Tongue (tissue), 3 donors: ENCODE measurements at places on chromosomes 5 and 9. TPM values are rescaled to one million over a fixed set of nuclear protein-coding genes. Genes with fewer than 3 reads are reported as not detected.

DNA sequence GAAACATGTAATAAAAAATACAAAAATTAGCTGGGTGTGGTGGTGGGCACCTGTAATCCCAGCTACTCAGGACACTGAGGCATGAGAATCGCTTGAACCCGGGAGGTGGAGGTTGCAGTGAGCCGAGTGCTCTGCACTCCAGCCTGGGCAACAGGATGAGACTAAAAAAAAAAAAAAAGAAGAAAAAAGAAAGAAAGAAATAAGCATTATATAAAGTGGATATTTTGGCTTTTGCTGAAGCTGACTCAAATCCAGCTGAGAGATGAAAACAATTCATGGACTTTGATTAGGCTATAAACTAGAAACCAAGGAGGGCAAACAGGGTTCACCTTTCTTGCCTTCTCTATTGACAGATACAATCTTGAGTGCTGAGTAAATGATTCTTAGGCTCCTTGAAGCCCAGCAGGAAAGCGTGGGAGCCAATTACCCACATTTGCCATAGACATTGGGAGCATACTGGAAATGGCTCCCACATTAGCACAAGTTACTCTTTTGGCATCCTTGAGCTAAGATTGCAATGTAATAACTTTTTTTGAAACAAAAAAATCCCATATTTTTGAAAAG is 2.4 kb upstream of the BTF3 start:
- no peak for DNase-seq

DNA sequence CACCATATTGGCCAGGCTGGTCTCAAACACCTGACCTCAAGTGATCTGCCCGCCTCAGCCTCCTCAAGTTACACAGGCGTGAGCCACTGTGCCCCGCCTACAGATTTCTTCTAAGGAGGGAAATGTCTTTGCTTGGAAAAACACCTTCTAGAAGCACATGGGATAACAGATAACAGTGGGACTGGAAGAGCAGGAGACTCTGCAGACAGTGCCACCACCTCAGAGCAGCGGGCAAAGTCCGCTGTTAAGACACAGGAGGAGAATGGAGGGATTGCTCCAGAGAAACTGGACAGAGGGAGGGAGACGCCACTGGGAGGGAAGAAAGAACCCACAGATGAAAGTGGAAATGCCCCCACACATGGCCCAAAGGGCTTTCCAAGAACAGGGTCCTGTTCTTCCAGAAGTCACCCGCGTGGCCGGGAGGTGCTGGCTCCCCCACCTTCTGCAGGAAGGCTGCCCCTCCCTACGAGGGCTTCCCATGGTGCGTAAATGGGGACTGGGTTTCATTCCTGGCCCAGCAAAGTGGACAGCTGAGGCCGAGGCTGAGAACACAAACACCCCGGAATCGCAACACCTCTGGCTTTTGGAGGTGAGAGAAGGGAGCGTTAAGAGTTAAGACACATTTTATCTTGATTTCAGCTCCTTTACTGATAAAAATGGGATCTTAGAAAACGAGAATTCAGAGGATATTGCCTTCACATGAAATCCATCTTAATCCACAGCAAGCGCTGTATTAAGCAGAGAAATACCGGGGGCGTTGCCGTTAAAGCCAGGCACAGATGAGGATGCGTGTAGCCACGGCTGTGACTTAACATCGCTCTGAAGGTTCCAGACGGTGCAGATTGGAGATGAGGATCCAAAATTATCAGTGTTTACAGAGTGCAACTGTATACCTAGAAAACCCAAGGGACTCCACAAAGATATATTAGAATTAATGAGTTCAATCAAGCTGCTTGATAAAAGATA is 11.2 kb downstream of the ADAMTS2 start:
- DNase-seq: no peak

DNA sequence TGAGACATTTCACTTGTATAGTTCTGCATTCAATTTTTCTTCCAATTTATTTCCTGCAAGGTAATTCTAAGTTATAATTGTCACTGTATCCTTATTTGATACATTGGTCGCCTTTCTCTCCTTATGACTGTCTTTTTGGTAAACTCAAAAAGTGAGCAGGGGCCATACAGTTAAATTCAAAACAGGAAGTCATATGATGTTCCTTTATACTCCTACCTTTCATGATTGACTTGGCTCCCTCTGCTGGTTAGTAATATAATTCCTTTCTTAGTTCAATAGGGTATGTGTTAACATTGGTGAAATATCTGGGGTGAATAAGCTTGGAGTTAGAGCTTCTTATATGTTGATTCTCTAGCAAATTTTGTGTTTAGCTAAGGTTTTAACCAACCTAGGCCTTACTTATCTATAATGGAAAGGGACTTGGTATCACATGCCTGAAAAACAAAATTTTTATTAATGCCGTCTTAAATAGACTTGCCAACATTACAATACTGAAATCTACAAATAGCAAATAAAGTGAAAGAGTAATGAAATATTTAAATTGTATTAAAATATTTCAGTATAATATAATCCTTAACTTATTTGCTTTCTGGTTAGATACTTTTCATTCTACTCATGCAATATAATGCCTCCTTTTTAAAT is 6.0 kb upstream of the NIPBL start:
- DNase-seq: peak; percentile 85

DNA sequence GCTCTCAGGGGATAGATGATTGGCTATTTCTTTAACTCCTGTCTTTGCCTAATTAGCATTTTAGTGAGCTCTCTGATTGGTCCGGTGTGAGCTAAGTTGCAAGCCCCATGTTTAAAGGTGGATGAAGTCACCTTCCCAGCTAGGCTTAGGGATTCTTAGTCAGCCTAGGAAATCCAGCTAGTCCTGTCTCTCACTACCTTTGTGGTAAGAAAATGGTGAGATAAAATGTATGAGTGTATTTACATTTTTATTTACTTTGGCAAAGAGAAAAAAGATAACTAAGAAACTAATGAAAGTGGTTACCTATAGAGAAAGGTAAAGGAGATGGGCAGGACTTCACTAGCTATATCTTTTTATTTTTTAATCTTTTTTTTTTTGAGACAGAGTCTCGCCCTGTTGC is 146.8 kb downstream of the RFK start:
- DNase-seq: no peak

- DNase-seq: no peak
These were observed 12.4 kb downstream of the MSX2 start for GRCh38 chr5:174736777-174737176.

GRCh38 chr9:130018265-130018664 is 24.7 kb downstream of the FNBP1 start:
- no peak for DNase-seq

- no peak for DNase-seq
These were observed 67.6 kb upstream of the LHFPL2 start for GRCh38 chr5:78716206-78716605.

- peak; percentile 48 for DNase-seq
These were observed 7.0 kb upstream of the IRF1 start for GRCh38 chr5:132497488-132497997.

DNA sequence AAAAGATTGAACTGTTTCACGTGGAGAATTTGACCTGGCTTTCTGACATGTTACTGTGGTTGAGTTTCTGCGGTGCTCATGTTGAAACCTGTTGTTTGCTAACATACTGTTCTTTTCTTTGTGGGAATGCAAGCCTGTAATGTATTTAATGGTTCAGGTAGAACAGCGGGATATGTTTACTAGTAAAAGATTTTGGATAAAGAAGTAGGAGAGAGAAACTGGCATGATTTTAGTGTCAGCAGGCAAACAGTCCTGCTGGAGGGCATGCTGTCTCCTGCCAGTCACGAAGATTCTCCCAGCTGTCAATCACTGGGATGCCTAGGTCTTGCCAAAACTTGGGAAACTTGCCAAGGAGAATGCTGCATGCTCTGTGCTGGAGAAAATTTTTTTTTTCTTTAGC is 263.5 kb downstream of the TAF11L14 start:
- DNase-seq: peak; percentile 9

DNA sequence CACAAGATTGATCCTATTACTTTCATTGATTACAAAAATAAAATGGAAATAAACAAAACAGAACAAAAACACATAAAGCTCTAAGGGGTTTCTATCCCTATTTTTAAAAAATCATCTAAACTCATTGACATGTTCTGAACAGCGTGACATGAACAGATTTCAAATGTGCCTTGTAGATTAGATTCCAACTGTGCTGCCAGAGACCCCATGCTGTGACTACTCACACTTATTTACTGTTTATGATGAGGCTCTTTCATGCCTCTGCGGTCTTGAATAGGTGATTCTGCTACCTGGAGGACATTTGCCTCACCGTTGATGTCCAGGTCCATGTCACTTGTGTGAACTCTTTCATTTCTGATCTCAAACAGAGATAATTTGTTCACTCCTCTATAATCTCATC is 990.2 kb downstream of the CDH12 start:
- DNase-seq: no peak

- DNase-seq: no peak
These were observed 298.5 kb upstream of the KIF2A start for GRCh38 chr5:62007457-62007856.

GRCh38 chr5:156826150-156826549 is 23.9 kb upstream of the PPP1R2B start:
- DNase-seq: no peak

- no peak for DNase-seq
These were observed 689 bp upstream of the GLRA1 start for GRCh38 chr5:151925340-151925739.

DNA sequence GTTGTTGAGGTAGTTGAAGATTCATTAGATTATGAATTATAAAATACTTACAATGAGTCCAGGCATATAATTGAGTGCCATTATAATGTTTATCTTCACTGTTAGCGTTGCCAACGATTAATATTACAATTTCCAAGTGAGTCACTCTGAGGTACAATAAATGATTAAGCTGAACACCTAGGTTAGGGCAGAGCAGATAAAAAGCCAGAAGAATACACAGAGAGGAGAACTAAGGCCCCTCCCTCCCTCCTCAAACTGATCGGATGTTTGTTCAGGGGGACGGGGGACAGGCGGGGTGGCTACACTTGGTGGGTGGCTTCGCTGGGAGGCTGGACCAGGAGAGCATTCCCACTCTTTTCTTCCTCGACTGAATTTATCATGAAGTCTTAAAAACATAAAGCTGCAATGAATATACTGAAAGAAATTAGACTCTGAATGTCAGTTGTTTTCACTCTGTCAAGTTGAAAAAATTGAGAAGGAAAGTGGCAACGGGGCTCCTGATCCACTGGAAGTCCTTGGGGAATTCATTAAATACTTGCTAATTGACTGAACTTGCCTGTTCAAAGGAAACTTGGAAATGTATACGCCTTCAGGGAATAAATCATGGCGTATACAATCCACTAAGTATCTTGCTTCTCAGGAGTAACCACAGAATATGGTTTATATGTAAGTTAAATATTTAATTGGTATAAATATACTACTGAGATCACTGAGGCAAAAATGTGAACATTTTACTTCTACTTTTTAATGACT is 198.1 kb downstream of the TSSK1B start:
- no peak for DNase-seq

- no peak for DNase-seq
These were observed 7.1 kb upstream of the ENTREP1 start for GRCh38 chr9:69317894-69318293.

DNA sequence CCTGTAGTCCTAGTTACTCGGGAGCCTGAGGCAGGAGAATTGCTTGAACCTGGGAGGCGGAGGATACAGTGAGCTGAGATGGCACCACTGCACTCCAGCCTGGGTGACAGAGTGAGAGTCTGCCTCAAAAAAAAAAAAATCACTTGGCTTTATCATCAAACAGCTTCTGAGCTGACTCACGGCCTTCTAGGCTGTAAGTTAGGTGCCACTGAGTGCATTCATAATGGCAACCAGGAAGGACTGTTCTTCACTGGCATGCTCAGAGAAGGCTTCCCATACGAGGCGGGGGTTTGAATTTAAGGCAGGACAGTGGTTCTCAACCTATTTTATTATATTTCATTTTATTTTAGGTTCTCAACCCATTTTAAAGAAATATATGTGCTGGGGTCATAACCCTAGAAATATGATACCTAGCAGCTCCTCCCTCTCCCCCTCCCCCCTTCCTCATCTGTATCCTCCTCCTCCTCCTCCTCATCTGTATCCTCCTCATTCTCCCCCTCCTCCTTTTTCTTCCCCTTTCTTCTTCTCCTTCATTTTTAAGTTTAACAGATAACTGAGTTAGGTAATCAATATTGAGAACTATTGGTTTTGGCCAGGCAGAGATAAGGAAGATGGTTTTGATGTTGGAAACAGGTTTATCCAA is 19.0 kb upstream of the LHFPL2 start:
- no peak for DNase-seq

GRCh38 chr9:35277628-35278359 is 116.0 kb downstream of the UNC13B start:
- DNase-seq: peak; percentile 6

DNA sequence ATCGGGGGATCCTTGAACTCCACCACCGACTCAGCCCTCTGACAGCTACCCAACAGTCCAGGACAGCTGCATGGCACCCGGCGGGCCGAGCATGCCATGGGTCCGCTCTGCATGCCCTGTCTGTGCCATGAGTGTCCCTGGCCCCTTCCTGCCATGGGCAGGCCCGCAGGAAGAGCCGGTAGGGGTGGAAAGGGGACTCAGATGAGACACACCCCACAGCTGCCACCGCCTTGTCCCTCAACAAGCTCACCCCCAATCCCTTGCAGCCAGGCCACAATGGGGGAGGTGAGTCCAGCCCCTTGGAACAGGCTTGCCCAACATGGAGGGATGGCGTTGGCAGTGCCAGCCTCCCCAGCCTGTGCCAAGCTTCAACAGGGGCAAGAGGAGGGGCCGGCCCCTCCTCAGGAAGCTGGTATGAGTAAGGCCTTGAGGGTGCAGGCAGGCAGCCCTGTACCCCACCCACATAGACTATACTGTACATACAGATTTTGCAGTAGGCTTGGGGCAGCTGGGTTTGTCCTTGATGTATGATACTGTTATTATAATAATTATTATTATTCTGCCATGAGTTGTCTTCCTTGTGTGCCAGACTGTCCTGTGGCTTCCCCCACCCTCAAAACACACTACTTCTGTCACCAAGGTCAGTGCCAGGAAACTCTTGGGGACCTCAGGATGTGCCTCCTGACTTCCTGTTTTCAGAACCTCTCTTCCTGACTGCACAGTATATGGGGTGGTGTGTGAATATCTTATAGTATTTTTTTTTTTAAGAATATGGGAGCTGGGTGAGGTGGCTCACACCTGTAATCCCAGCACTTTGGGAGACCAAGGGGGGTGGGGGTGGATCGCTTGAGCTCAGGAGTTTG is 12.0 kb upstream of the SLC34A1 start:
- DNase-seq: peak; percentile 29

DNA sequence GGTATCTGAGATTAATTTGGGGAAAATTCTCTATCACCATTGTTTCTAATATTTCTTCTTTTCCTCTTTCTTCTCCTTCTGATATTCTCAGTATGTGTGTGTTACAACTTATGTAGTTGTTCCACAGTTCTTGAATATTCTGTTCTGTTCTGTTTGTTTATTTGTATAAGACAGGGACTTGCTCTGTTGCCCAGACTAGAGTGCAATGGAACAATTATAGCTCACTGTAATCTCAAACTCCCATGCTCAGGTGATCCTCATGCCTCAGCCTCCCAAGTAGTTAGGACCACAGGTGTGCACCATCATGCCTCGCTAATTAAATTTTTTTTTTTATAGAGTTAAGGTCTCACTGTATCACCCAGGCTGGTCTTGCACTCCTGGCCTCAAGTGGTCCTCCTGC is 145.8 kb upstream of the TUT7 start:
- DNase-seq: no peak

- DNase-seq: peak; percentile 20
These were observed 129.7 kb downstream of the CDC42SE2 start for GRCh38 chr5:131393498-131393968.

ANP32B gene
- total RNA-seq: 15.8 TPM

WNT8A gene
- not detected for total RNA-seq

EDIL3 gene
- 11.3 TPM for total RNA-seq

SLC6A18 gene
- total RNA-seq: not detected

FYB1 gene
- total RNA-seq: 9.0 TPM

NRG2 gene
- 0.41 TPM for total RNA-seq

PCDHGA11 gene
- 7.5 TPM for total RNA-seq

IFNA2 gene
- not detected for total RNA-seq

PARP8 gene
- total RNA-seq: 14.8 TPM
